ENCODE measurements at places on chromosomes 5 and 9. TPM values are rescaled to one million over a fixed set of nuclear protein-coding genes. Genes with fewer than 3 reads are reported as not detected.

CACFD1 gene
- polyA plus RNA-seq: 34.7 TPM

SMIM32 gene
- not detected for polyA plus RNA-seq

SPINK13 gene
- polyA plus RNA-seq: 3.0 TPM

C7 gene
- polyA plus RNA-seq: 330 TPM

CCDC69 gene
- 40.8 TPM for polyA plus RNA-seq

IRX2 gene
- 2.8 TPM for polyA plus RNA-seq

PIK3R1 gene
- polyA plus RNA-seq: 16.9 TPM

MYMK gene
- polyA plus RNA-seq: 0.87 TPM

SAXO1 gene
- polyA plus RNA-seq: 103 TPM

SLC6A3 gene
- polyA plus RNA-seq: 0.83 TPM

TYRP1 gene
- 1.1 TPM for polyA plus RNA-seq

PCDHB14 gene
- polyA plus RNA-seq: 2.7 TPM

LCN2 gene
- 2.2 TPM for polyA plus RNA-seq

TMC1 gene
- polyA plus RNA-seq: 3.0 TPM

PFN3 gene
- polyA plus RNA-seq: 7.4 TPM

IFNW1 gene
- not detected for polyA plus RNA-seq

SHOC1 gene
- polyA plus RNA-seq: 14.9 TPM

DOCK8 gene
- polyA plus RNA-seq: 46.7 TPM

FBP2 gene
- polyA plus RNA-seq: 1.6 TPM

PCDHGA7 gene
- polyA plus RNA-seq: 1.6 TPM

STC2 gene
- 2.0 TPM for polyA plus RNA-seq

IL9 gene
- polyA plus RNA-seq: not detected

PCDHB2 gene
- polyA plus RNA-seq: 6.6 TPM

MAN1B1 gene
- polyA plus RNA-seq: 62.2 TPM

FBN2 gene
- polyA plus RNA-seq: 22.4 TPM

LCN6 gene
- polyA plus RNA-seq: 7.8 TPM

SLC1A3 gene
- polyA plus RNA-seq: 3.6 TPM

PCDHB12 gene
- polyA plus RNA-seq: 1.4 TPM

PCDHGA2 gene
- 5.6 TPM for polyA plus RNA-seq

GLRA1 gene
- polyA plus RNA-seq: not detected

PRPF4 gene
- 27.3 TPM for polyA plus RNA-seq

FBXL7 gene
- polyA plus RNA-seq: 9.8 TPM

SYK gene
- polyA plus RNA-seq: 22.0 TPM

LTC4S gene
- 4.8 TPM for polyA plus RNA-seq

PIGO gene
- polyA plus RNA-seq: 41.4 TPM

ZNF618 gene
- polyA plus RNA-seq: 6.8 TPM

SEMA4D gene
- polyA plus RNA-seq: 26.2 TPM

NIPAL4 gene
- polyA plus RNA-seq: 0.18 TPM

STK10 gene
- 48.8 TPM for polyA plus RNA-seq

CARTPT gene
- polyA plus RNA-seq: 35.8 TPM

FGF18 gene
- 1.6 TPM for polyA plus RNA-seq

IL17B gene
- 5.0 TPM for polyA plus RNA-seq

TMEM215 gene
- 5.2 TPM for polyA plus RNA-seq

ENTREP1 gene
- polyA plus RNA-seq: 5.2 TPM
